ENCODE measurements at places on chromosomes 3 and 15. TPM values are rescaled to one million over a fixed set of nuclear protein-coding genes. Genes with fewer than 3 reads are reported as not detected.

Gene GPR62
- polyA plus RNA-seq: 0.02 TPM

Gene ACTRT3
- 2.8 TPM for polyA plus RNA-seq

Gene REC114
- polyA plus RNA-seq: not detected

Gene EPHB3
- 1.6 TPM for polyA plus RNA-seq

Gene STRA6
- not detected for polyA plus RNA-seq

Gene GOLGA8S
- 0.03 TPM for polyA plus RNA-seq

Gene MCF2L2
- 0.05 TPM for polyA plus RNA-seq

Gene SIDT1
- 0.01 TPM for polyA plus RNA-seq

Gene FAM174B
- 1.4 TPM for polyA plus RNA-seq

DNA sequence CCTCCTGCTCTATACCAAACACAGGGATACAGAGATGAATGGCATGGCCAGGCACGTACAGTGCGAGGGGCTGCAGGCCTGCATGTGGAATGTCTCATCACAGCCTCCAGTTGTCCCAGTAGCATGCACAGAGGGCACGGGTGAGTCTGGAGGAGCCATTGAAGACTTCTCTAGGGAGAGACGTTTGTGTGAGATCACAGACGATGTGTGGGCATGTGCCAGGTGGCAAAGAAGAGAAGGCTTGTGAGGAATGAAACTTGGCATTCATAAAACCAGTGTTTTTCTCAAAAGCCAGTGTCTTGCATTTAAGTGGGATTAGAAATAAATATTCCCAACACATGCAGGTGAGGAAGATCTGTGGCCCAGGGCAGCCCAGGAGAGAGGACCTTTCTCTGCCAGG, 119.1 kb upstream of the UBE3A start:
- DNase-seq: no peak

GRCh38 chr15:64443747-64444621, 16.4 kb upstream of the ZNF609 start:
- DNase-seq: peak; percentile 93

DNA sequence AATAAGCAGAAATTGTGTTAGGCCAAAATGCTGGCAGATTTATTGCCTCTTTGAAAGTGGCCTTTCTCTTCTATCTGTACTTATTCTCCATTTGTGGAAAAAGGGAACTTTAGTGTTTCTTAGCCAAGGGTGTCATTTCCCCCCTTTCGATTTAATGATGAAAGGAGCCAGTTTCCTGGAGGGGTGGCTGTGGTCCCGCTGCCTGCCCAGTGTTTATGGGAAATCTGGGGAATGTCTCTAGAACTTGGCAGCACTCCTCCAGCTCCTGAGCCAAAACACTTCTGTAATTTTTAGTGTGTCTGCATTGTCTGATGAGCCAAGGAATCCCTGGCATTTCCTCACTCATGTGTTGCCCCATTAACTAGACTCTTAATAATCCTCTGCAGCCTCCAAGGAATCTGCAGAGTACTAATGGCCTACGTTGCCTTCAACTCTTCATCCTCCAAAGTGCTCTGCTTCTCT, 448.8 kb downstream of the GRM7 start:
- DNase-seq: peak; percentile 96

GRCh38 chr3:77254967-77255831, 215.3 kb downstream of the ROBO2 start:
- peak; percentile 40 for DNase-seq

DNA sequence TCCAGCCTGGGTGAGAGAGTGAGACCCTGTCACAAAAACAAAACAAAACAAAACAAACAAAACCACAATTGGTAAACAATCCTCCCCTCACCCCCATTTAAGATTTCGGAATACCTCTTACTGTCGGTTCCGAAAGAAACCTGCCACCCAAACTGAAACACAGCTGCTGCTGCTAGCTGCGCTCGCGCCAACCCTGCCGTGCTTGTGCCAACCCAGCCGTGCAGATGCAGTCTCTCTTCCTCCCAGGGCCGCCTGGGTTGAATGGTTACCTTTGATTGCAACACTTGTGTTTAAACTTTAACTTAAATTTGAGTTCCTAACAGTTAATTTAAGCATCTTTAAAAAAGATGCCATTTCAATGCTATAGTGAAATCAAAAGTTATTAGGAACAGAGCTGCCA, 28.5 kb upstream of the SPTBN5 start:
- DNase-seq: no peak

DNA sequence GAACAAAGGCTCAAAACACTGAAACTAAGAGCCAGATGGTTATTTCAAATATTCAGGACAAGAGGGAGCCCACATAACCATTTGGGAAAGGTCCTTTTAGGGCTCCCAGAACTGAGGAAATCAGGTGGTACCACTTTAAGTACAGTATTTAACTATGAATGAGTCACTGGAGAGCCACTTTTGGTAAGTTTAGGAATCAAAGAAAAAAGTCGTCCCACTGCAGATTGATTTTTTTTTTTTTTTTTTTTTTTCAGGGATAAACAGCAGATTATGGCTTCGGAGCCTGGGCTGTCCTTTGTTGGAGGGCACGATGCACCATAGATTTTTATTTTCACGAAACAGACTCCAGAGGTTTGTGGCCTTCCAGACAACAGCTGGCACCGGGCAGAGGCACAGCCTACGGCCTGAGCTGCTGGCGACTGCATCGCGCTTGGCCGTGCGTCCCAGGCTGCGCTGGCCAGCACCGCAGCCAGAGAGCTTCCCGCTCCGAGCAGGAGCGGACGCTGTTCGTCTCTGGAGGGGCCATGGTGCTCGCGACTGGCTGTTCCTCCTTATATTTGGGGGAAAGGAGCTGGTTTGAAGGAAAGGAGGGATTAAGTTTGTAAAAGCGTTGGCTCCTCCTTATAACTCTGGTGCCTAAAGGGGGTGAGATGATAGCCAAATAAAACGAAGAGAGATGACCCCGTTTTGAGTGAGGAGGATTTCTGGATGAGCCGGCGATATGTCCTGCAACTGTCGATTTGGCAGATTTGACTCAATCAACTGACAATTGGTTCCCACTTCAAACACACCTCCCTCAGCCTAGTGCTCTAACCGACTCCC, 152.9 kb upstream of the GOLIM4 start:
- peak; percentile 58 for DNase-seq

GRCh38 chr3:30578479-30578878, 27.9 kb upstream of the TGFBR2 start:
- peak; percentile 95 for DNase-seq

DNA sequence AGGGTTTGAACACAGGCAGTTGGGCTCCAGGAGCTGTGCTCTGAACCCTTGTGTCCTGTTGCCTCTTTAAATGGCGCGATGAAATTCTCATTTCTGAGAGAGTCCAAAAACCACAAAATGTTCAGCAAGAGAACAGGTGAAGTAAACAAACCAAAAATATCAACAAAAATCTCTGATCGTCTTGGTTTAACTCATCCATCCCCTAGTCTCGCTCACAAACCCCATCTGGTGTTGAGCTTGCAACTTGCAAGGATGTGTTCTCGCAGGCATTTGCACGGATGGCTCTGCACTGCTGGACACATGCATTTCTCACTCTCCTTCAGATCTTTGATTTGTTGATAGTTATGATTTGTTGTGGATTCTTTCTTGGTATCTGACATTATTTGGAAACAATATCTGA, 31.1 kb downstream of the FAH start:
- no peak for DNase-seq

GRCh38 chr3:152105446-152105845, 163.3 kb upstream of the MBNL1 start:
- peak; percentile 55 for DNase-seq

- DNase-seq: no peak
Observed at GRCh38 chr3:15651396-15651795, 49.9 kb downstream of the BTD start.

- no peak for DNase-seq
Observed at GRCh38 chr15:36903922-36904556, 196.3 kb downstream of the MEIS2 start.

- DNase-seq: no peak
Observed at GRCh38 chr15:29123171-29123570, 146.5 kb downstream of the NSMCE3 start.

DNA sequence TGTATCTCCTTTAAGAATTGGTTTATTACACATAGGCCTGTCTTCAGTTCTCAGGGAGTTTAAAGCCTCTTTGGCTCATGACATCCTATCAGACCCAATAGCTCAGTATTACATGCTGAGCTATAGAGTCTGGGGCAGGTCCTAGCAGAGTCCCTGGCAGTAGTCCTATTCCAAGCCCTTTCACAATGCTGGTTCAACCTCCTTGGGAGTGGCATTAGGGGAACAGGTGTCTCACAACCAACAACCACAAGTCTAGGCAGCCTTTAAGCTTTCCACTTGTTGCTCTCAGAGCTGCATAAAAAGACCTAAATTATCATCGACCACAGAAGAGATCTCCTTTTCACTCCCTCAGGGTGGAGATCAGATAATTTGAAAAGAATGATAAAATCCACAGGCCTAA, 22.8 kb upstream of the C2CD4B start:
- DNase-seq: no peak

- no peak for DNase-seq
Observed at GRCh38 chr3:192487033-192487432, 240.3 kb downstream of the FGF12 start.

GRCh38 chr3:177065285-177066033, 131.8 kb downstream of the TBL1XR1 start:
- DNase-seq: peak; percentile 66

DNA sequence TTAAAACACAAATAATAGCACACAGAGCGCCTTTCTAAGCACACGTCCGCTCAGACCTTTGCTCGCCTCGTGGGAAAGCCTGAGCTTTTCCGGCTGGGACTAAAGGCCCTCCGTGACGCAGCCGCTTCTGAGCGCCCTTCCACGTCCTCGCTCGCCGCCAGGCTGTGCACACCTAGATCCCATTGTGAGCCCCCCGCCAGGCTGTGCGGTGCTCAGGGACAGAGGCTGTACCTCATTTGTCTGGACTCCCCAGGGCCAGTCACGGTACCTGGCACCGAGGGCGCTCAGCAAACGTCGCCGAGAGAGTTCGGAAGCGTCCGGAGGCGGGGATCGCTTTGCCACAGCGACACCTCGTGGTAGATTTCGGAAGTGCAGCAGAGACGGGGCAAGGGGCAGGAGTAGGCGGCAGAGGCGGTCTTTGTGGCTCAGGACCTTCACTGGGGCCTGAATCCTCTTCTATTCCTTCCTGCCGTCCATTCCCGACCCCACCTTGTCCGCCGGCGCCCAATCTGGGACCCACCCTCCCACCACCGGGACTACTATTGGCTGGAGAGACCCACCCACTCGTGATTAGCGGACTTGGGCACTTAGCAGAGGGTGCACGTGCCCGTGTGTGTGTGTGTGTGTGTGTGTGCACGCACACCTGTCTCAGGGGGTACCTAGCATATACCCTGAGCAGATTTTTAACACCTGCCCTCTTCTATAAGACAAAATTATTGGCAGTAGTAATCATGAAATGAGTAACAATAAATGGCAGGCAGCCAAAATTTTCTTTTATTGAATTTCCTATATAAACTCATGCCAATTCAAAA, 65.6 kb downstream of the RHCG start:
- peak; percentile 57 for DNase-seq

GRCh38 chr15:45604326-45604725, 17.1 kb downstream of the BLOC1S6 start:
- no peak for DNase-seq

DNA sequence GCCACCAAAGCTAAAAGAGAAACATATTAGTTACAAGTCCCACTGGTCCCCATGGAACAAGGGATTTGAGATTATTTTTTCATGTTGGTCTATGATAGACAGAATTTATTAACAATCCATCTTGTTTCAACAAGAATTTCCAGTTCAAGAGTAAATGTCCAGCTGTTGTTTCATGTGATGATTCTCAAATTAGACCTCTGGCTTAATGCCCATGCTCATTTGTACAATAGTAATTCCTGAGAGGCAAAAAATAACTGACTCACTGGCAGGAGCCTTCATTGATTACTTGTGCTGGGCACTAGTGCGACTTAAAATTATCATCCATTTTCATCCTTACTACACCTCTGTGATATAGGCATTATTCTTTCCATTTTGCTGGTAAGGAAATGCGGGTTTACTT, 171.3 kb downstream of the ITPR1 start:
- DNase-seq: no peak

GRCh38 chr15:46413799-46414198, 779.0 kb downstream of the SQOR start:
- peak; percentile 43 for DNase-seq

GRCh38 chr15:93131485-93132095, 42.6 kb upstream of the RGMA start:
- DNase-seq: no peak

DNA sequence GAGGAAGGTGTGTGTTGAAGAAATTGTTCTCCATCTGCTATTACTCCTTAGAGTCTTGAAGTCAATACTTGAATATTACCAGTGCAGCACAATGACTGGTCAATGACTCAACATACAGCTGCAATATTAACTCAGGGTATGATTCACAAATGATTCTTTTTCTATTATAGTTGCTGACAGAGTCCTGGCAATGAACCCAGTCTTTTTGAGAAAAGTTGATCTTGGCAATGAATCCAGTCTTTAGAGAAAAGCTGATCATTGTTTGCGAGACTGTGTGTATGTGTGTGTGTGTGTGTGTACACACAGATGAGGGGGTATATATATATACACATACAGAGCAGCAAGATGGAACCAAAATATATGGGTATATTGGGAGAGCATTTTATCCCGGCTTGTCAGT, 315.1 kb downstream of the ZNF385D start:
- DNase-seq: peak; percentile 99

GRCh38 chr3:101530686-101531047, 17.7 kb upstream of the SENP7 start:
- no peak for DNase-seq

DNA sequence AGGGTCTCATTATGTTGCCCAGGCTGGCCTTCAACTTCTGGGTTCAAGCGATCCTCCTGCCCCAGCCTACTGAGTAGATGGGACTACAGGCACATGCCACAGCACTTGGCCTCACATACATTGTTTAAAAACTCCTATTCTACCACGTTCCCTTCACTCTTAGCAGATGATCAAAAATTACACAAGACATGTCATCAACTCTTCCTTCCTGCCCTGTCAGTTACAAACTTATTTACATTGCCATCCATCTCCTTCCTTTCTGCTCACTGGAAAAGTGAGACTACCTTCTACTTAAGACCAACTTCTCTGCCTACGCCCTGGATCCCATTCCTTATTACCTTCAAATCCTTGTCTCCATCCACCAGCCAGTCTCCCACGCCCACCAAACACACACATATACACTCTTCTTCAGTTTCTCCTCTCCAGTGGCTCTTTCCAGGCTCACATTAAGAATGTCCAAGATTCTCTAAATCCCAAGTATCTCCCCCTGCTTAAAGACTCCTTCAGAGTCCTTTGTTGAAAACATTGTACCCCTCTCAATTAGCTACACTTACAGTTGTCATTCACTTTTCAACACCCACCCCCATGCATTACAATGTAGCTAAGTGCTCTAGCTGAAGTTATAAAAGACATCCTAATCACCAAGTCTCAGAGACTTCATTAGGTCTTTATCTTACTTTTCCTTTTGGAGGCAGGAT, 4.3 kb downstream of the PEAK1 start:
- DNase-seq: no peak

DNA sequence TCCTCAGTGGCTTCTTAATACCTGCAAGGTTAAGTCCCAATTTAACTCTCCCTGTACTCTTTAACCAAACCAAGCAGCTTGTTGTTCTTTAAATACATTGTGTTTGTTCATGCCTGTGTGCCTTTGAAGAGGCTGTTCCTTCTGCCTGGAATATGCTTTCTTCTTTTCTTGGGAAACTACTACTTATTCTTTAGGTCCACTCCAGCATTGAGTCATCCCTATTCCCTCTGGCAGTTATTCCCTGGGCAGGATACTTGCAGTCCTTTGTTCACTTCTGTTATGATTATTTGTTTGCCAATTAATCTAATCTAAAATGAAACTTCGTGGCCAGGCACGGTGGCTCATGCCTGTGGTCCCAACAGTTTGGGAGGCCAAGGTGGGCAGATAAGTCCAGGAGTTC, 139.3 kb downstream of the ZNF609 start:
- peak; percentile 68 for DNase-seq

- no peak for DNase-seq
Observed at GRCh38 chr3:73933585-73933984, 308.8 kb upstream of the PDZRN3 start.

Data from fibroblast of lung (primary cell).